ENCODE measurements at places on chromosomes 2 and 18.
A peak's percentile ranks its signal among the peaks of the same experiment; 100 is the strongest.

GRCh38 chr2:5544205-5544786, 147.9 kb upstream of the SOX11 start:
- DNase-seq, result no peak

DNA sequence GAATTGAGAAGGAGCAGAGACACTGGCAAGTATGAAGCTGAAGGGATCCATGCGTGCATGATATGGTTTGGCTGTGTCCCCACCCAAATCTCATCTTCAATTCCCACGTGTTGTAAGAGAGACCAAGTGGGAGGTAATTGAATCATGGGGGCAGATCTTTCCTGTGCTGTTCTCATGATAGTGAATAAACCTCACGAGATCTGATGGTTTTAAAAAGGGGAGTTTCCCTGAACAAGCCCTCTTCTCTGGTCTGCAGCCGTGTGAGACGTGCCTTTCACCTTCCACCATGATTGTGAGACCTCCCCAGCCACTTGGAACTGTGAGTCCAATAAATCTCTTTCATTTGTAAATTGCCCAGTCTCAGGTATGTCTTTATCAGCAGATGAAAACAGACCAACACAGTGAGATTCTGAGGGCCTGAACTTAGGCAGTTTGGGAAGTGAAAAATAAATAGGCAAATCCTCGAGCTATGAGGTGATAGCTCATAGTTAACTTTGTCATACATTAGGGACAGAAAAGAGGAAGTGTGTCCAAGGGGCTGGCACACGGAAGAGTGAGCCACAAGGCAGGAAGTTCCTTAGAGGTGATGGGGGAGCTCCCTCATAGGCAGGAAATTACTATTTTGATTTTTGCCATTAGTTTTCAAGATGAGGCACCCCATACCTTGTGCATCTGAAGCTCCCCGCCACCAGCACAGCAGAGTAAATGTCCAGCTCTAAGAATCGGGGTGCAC, 658.8 kb upstream of the ID2 start:
- no peak for DNase-seq

- DNase-seq, result no peak
These were observed 57.0 kb upstream of the ACYP2 start for GRCh38 chr2:54058449-54058848.

- DNase-seq, result no peak
These were observed 217.6 kb upstream of the FN1 start for GRCh38 chr2:215653344-215654030.

GRCh38 chr2:38091760-38092159, 15.8 kb upstream of the CYP1B1 start:
- no peak for DNase-seq

- no peak for DNase-seq
These were observed 69.3 kb downstream of the HDAC4 start for GRCh38 chr2:239331560-239331959.

DNA sequence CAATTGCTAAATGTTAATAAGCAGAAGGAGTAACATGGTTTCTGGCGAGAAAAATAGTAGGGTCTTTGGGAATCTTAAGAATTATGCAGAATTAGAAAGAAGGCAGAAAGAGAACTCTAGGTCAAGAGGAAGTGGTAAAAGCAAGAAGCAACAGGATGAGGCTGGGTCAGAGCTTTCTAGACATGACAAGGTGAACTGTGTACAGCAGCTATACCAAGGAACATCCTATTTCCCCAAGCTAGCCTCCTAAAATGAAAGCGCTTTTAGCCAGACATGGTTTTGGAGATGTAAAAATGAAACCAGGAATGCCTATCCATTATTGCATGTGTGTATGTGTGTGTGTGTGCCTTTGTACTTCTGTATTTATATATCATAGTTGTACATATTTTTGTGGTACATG, 42.3 kb upstream of the STAT1 start:
- DNase-seq, result no peak

DNA sequence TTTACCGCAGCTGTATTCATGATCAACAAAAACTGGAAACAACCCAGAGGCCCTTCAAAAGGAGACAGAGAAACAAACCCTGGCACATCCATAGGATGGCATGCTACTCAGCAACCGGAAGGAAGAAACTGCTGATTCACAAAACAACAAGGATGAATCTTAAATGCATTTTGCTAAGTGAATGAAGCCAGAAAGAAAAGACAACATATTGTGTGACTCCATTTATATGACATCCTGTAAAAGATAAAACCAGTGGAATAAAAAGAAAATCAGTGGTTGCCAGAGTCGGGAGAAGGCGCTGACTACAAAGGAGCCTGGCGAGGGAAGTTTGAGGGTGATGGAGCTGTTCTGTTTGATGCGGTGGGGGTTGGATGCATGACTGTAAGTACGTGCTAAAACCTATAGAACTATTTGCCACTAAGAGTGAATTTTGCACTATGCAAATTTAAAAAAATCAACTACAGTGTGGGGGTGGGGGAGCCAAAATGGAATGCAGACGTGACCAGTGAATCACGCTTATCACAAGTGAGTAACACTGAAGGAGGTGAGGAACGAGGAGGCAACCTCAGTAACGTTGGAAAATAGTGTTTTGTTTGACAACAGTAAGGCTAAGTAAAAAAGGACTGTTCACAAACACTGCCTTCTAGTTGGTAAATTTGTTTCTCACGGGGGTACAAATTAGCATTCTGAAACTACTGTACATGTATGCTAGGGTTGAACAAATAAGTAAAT, 108.9 kb downstream of the INHBB start:
- no peak for DNase-seq

DNA sequence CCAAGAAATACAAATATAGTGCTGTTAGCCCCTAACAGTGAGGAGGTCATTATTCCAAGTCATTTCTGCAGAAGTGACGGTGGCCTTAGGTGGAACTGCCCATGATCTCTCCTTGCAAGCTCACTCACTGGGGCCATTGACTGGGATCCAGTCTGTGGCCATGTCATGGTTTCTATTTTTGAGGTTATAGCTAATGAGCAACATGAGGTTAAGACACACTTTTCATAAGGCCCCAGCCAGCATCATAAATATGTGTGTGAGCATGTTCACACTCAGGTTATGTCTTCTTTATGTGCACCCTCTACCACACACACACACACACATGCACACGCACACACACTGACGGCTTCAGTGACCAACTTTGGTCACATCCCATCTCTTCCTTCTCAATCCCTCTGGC, 484 bp downstream of the AFF3 start:
- DNase-seq, result no peak

- DNase-seq, result no peak
These were observed 177.2 kb downstream of the THADA start for GRCh38 chr2:43418680-43419079.

DNA sequence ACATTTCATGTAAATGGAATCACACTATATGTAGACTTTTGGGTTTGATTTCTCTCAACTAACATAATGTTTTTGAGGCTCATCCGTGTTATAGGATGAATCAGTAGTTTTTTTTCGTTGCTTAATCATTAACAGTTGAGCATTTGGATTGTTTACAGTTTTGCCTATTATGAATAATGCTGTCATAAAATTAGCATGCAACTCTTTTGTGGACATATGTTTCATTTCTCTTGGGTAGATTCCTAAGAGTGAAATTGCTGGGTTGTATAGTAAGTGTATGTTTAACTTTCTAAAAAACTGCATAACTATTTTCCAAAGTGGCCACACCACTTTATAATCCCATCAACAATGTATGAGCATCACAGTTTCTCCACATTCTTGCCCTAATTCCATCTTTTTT, 7.7 kb upstream of the RHBDD1 start:
- no peak for DNase-seq

DNA sequence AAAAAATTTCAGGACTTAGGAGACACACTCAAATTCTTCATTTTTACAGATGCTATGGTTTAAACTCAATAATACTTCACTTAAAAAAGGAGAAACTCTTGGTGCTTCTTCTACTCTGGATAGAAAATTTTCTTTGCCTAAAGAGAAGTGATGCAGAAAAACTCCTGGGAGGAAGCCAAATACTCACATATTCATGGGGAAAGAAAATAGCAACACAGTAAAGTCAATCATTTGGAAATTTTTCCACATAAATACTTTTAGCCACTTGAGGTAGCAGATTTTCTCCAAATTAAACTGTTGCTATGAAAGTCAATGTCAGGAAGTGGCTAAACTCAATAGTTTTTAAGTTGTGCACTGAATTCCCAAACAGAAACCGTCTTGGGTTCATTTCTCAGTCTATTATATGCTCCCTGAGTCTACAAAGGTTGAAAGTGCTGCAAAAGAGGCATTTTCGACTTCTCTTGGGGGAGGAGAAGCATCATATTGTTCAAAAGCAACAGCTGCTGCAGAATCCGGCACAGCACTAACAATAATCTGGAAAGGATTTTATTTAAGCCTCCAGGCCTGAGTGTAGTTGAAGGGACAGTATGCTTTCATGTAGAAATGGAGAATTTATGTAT, 81.1 kb downstream of the UPP2 start:
- no peak for DNase-seq

- DNase-seq, result peak; percentile 52
These were observed 819.6 kb upstream of the FSHR start for GRCh38 chr2:49973917-49974368.

DNA sequence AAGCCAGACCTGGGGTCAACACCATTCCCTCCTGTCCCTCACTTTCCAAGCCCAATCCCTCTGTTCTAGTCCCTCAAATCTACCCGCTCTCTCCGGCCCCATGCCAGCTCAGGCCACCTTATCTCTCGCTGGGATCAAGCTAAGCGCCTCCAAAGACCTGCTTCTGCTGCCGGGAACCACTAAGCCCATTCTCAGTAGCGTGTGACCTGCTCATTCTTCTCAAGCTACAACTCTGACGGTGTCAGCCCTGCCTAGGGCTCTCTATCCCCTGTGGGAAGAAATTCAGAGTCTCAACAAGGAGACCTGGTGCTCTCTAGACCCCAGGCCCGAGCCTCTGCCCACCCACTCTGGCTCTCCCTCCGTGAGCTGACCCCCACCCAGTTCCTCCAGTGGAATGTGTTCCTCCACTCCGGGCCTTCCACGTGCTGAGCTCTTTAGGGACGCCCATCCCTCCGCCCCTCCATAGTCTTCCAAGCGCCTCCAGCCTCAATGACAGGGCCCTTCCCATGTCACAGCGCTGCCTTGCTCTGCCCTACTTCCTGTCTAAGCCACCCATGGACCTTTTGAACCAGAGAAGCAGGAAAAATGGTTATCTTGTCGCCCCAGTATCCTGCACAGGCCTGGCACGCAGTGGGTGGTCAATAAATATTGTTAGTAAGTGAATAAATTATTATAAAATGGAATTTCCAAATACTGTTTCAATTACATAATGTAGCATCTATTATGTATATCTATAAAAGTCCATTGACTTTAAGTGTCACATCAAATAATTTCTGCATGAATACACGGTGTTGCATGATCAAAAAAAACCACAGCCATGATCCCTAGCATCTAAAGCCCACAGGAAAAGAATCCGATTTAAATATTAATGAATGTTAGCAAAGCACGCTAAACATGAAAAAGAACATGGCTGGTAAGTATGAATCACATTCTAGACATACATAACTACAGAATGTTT, 127.6 kb downstream of the ZNF516 start:
- DNase-seq, result no peak

DNA sequence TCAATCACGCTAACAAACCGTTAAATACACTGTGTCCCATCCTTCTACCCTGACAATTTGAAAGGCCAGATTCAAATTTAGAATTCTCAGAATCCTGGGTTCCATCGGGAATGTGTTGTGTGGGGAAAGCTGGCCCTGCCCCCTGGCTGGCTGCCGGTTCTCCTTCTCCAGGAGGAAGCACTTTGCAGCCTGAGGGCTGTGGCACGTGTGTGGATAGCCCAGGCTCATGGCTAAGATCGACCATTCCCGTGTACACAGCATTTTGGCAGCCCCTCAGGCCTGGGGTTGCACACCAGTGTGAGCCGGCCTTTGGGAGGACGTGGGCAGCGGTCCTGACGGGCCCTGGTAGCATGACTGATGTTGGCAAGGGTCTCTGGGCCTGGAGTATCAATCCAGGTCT, 51.0 kb upstream of the ROCK2 start:
- DNase-seq, result no peak

DNA sequence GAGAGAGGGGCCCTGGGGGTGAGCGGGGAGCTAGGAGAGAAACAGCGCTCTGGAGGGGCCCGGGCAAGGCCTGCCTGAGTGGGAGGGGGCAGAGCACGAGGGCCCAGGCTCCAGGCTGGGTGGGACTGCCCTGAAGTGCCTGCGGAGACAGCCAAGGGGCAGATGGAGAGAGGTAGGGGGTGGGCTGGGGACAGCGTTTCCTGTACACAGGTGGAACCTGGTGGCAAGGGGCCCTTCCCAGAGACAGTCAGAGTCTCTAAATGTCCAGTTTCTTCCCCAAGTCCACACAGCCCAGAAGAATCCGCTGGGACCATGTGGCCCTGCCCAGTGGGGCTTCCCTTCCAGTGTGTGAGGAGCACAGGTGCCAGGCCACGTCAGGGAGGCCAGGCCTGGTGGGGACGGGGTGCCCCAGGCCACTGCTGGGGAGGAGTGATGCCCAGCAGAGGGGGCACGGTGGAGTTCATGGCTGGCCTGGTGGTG, 1.7 kb upstream of the GPR35 start:
- no peak for DNase-seq

GRCh38 chr2:37886745-37887144, 38.3 kb upstream of the RMDN2 start:
- DNase-seq, result no peak

DNA sequence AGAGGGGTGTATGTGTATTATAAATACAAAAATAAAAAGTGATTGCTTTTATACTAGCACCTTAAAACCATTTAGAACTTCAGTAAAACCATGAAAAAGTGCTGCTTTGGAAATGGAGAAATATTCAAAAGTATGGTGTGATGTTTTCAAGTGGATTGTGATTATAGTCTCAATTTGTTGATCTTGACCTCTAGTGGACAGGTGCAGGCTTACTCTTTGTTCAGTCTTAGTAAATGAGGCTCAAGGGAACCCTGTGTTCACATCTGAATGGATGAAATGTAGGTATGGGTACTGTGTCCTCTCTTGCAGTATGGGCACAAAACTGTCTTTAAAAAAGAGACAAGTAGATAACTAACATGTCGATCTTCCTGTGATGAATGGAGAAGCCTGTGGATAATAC, 145.8 kb downstream of the MCFD2 start:
- DNase-seq, result no peak

Data from CD4-positive, alpha-beta T cell treated with Interleukin-15 for 4 hours (primary cell).